ENCODE measurements at places on chromosomes 6 and 20. TPM values are rescaled to one million over a fixed set of nuclear protein-coding genes. Genes with fewer than 3 reads are reported as not detected.
A peak's percentile ranks its signal among the peaks of the same experiment; 100 is the strongest.

The PRICKLE4 gene
- total RNA-seq, result not detected

DNA sequence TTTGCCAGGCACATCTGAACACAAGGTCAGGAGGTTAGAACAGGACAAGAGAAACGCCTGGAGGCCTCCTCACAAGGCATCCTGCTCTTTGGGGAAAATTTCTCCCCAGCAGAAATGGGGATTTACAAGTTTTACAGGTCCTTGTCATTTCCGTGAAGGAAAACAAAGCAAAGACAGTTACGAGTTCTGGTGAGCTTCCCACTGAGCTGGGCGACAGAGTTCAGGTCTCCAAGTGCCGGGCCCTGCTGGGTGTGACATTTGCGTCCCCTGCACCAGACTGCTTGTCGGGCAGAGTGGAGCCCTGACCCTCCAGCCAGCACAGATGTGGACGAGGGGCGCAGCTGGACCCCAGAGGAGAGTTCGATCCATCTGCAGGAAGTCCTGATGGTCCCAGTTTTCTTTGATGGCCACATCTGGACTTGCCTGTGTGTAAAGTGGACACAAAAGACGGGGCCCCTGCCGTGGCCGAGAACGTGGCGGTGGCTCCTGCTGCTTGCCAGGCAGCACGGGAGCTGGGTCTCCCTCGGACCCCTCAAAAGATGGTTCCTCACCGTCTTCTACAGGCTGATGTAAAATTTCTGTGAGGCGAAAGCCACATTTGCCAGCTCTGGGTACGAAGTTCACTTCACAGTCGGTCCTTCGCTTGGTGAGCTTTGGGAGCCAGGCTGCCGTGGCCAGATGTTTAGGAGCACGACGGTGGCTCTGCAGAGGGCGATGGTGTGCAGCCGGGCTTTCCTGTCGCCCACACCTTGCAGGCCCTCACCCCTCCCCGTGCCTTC lies 5.2 kb upstream of the ADRM1 start:
- no peak overlapping the region for H3K27ac ChIP-seq
- peaks cover 9% of the 10 kb centered on the region for H3K36me3 ChIP-seq
- peaks cover 9% of the 10 kb centered on the region for H3K4me1 ChIP-seq
- no peak overlapping the region for H3K4me3 ChIP-seq
- no peaks in the 10 kb centered on the region for H3K27me3 ChIP-seq

GRCh38 chr6:37554480-37554819 lies 54.8 kb upstream of the CCDC167 start:
- peaks cover 4% of the 10 kb centered on the region for H3K27me3 ChIP-seq
- H3K36me3 ChIP-seq, result no peaks in the 10 kb centered on the region
- peaks cover 18% of the 10 kb centered on the region for H3K4me1 ChIP-seq
- H3K4me3 ChIP-seq, result no peak overlapping the region

- no peaks in the 10 kb centered on the region for H3K4me1 ChIP-seq
- H3K27me3 ChIP-seq, result peaks cover 7% of the 10 kb centered on the region
- H3K36me3 ChIP-seq, result no peaks in the 10 kb centered on the region
- H3K27ac ChIP-seq, result no peak overlapping the region
- no peak overlapping the region for H3K4me3 ChIP-seq
Measured at GRCh38 chr6:17965397-17965796, 22.0 kb downstream of the KIF13A start.

GRCh38 chr20:47440857-47441773 lies 60.6 kb upstream of the NCOA3 start:
- no peak overlapping the region for H3K4me3 ChIP-seq
- no peak overlapping the region for H3K27ac ChIP-seq
- no peak for DNase-seq
- no peaks in the 10 kb centered on the region for H3K27me3 ChIP-seq
- H3K4me1 ChIP-seq, result peaks cover 7% of the 10 kb centered on the region
- H3K36me3 ChIP-seq, result no peaks in the 10 kb centered on the region

GRCh38 chr6:3748208-3749066 lies 3.1 kb downstream of the PXDC1 start:
- peaks cover 42% of the 10 kb centered on the region for H3K27me3 ChIP-seq
- H3K4me3 ChIP-seq, result no peak overlapping the region
- H3K27ac ChIP-seq, result no peak overlapping the region
- H3K36me3 ChIP-seq, result no peaks in the 10 kb centered on the region
- peak; percentile 46 for DNase-seq
